Head of caudate nucleus (tissue), 42 donors: ENCODE measurements at places on chromosomes 3 and 15.
A peak's percentile ranks its signal among the peaks of the same experiment; 100 is the strongest.

DNA sequence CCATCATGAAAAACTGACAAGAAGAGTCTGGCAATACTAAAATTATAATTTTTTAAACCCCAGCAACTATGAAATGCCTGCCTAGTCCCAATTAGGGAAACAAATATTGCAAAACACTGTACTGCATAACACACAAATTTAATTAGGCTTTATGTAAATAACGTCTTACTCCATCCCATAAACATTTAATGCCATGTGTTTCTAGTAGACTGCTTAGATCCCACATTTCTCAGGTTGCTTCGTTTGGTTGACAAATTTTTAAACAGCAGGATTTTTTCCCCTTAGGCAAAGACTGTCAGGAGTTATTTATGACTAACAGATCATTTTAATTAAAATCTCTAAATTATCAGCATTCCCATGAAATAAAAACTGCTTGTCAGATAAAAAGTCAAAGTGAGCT lies 29.9 kb downstream of the EIF2AK4 start:
- no peak for DNase-seq

DNA sequence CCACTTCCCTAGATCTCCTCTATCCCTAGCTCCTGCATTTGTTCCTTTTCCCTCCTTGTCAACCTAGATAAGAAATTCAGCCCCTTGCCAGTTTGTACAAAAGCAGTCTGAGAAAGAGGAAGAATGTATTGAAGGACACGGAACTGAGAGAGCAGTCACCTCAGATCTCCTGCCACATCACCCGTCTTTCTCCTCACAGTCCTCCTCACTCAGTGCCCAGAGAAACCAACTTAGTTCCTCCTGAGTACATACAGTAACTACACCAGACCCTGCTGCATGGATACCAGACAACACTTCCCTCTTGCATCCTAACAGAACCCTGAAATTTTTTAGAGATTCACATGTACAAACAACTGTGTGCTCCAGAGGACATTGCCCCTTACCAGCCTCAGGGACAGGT lies 563.6 kb upstream of the ADAMTS9 start:
- DNase-seq: no peak

- DNase-seq: no peak
These were observed 835 bp upstream of the GMPPB start for GRCh38 chr3:49724586-49724985.

- DNase-seq: no peak
These were observed 421.7 kb downstream of the TUSC7 start for GRCh38 chr3:117131259-117131658.

DNA sequence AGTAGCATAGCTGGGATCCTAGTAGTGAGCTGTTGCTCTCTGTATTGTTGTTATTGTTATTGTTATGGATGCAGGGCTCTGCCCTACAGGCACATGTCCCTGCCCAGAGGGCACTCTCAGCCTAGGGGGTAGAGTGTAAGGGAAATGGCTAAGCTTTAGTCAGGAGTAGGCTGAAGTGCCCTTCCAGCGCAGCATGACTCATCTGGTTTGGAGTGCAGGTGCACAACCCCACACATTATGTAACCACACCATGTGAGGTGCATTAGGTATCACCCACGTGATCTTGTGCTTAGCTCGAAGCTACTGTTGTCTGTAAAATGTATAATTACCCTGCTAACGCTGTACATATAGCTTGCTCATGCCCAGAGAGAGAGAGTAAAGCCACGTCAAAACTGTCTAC lies 48.3 kb upstream of the TIPARP start:
- peak; percentile 26 for DNase-seq

- no peak for DNase-seq
These were observed 23.2 kb downstream of the DCP1A start for GRCh38 chr3:53324105-53324504.

- no peak for DNase-seq
These were observed 35.6 kb downstream of the NSUN3 start for GRCh38 chr3:94098452-94098851.

DNA sequence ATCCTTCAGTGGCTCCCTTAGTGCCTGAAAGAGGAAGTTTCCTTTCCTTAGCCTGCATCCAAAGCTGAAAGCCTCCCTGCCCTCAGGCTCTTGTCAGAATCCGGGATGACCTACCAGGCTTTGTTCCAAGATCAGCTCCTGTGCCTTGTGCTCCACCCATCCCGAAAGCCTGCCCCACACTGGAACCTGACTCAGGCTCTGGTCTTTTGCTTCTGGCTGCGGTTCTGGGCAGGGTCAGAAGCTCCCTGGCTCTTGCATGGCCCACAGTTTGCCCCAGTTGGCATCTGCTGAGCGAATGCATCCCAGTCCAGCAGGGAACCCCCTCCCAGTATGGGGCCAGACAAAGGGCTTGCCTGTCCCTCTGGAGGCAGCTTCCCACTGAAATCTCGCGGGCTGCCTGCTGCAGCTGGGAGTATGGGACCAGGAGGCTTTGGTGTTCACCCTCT lies 25.9 kb upstream of the KIF23 start:
- DNase-seq: peak; percentile 24
